CD4-positive, CD25-positive, alpha-beta regulatory T cell (primary cell): ENCODE measurements at places on chromosomes 16 and 17.

DNA sequence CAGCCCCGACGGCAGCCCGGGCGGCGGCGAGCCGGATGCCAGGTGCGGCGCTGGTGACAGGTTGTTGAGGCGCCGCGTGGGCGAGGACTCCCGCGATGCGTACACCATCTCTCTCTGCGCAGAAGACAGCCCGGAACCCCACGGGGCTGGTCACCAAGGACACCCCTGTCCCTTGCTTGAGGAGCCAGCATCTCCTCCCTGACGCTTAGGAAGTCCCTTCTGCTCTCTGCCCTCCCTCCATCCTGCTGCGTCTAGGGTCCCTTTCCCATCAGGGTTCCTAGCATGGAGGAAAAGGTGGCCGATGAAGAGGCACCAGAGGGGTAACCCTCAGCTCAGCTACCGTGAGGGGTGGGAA lies 43.6 kb downstream of the SRCIN1 start:
- no peak for DNase-seq

DNA sequence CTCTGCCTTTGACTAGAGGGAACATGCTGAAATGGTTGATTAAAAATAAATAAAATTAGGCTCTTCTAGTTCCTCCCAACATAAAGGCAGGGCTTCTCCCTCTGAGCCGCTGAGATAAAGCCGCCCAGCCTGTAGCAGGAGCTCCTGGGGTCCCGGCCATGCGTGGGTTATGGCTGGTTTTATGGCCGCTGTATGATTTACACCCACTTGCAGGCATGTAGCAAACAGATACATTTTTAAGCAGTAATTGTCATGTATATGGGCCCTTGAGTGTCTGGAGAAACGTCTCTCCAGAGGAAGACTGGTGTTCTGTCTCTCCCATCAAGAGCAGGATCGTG lies 201.0 kb upstream of the TNRC6C start:
- DNase-seq: no peak

DNA sequence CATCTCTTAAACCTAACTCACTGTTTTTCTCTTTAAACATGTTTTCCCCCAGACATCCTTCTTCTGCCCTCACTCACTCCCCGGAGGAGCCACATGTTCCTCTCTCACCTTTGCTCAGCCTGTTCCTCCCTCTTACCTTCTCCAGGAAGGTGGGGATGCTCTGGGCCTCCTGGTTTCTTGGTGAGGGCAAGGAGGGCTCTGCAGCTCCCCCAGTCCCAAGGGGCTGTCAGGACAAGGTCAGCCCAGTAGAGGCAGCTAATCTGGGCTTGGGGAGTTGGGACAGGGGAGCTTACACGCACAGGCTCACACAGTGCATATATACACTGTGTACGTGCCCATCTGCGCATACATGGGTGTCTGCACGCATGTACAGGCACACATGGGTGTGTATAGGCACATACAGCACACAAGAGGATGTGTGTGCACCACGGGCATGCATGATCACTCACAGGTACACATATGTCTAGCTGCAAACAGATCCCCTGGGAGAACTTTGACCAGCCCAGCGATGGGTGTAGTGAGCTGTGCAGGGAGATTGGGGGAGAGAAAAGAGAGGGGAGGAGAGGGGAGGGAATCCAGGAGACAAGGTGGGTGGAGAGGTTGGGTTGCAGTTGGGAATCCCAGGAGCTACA lies 28.6 kb upstream of the SPNS3 start:
- no peak for DNase-seq

DNA sequence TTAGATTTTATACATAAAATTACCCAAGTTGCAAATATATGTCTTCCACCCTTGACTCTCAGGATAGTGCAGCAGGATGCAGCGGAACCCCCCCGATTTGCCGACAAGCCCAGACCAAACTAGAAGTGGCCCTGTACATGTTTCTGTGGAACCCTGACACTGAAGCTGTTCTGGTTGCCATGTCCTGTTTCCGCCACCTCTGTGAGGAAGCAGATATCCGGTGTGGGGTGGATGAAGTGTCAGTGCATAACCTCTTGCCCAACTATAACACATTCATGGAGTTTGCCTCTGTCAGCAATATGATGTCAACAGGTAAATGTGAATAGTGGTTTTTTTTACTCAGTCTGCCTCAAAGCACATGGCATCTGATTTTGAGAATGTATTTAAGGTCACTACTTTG lies 70.7 kb downstream of the OMG start:
- DNase-seq: no peak

DNA sequence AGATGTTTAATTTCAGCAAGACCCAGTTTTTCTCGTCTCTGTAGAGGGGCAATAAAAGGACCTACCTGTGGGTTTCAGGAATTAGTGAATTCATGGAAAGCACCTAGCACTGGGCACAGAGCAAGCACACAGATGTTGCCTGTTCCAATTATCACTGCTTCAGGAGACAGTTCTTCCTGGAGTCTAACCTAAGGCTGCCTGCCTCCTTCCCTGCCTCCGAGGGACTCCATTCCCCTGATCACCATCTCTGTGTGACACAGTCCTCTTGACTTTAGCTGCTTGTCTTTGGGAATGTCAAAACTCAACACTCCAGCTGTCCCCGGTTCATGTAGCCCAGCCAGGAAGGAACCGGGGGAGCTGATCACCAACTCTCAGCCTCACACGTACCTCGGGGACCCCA lies 474.9 kb downstream of the SLC39A11 start:
- no peak for DNase-seq

DNA sequence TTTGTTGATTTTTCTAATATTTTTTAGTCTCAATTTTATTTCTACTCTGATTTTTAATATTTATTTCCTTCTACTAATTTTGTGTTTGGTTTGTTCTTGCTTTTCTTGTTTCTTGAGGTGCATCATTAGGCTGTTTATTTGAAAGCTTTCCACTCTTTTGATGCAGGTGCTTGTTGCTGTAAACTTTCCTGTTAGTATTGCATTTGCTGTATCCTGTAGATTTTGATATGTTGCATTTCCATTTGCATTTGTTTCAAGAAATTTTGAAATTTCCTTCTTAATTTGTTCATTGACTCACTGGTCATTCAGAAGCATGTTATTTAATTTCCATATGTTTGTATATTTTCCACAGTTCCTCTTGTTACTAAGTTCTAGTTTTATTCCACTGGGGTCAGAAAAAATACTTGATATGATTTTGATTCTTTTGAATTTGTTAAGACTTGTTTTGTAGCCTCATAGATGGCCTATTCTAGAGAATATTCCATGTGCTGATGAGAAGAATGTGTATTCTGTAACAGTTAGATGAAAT lies 43.1 kb upstream of the NACA2 start:
- DNase-seq: no peak
